Upper lobe of left lung (tissue), 6 donors: ENCODE measurements at places on chromosomes 12 and 14. TPM values are rescaled to one million over a fixed set of nuclear protein-coding genes. Genes with fewer than 3 reads are reported as not detected.

GRCh38 chr14:46215801-46216200 lies 435.8 kb downstream of the RPL10L start:
- no peak for DNase-seq

GRCh38 chr12:39804898-39805297 lies 185.3 kb upstream of the ABCD2 start:
- DNase-seq, result no peak

Gene LRP1-AS
- total RNA-seq, result not detected

DNA sequence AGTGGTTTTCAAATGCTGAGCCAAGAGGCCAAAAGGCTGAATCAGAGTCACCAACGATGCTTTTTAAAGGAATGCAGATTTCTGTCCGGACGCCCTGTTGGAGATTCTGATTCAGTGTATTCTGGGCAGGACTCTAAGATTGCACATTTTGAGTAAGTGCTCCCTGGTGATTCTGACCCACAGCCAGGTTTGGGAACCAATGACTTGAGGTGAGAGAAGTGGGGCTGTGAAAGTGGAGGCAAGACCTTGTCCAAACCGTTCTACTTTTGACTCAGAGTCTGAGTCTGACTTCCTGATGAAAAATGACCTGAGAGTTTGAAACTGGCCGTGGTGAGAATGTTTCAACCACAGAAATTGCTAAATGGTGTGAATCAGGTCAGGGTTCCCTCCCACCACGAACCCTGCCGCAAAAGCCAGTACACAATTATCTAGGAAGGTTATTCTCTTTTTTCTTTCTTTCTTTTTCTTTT lies 90.2 kb downstream of the NTN4 start:
- no peak for DNase-seq

Gene TNFAIP2
- total RNA-seq, result 71.1 TPM

- DNase-seq, result no peak
These were observed 15.0 kb downstream of the TCP11L2 start for GRCh38 chr12:106317406-106318082.
